ENCODE measurements at places on chromosomes 5 and 9.

DNA sequence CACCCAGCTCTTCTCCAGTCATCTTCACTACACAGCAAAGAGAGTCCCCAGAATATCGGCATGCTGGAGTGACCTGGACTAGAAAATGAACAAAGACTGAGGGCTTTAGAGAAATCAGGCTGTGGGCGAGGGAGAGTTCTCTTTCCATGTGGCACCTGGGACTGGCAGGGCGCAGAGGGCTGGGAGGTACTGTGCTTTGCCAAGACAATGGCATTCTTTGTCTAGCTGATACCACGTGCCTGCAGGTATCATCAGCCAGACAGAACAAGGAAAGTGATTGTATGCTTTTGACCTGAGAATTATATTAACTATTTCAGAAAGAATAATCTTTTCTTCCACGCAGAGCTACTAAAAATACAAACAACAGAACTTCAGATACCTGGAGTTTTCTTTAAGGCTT, 30.5 kb downstream of the DDX31 start:
- DNase-seq, result no peak

DNA sequence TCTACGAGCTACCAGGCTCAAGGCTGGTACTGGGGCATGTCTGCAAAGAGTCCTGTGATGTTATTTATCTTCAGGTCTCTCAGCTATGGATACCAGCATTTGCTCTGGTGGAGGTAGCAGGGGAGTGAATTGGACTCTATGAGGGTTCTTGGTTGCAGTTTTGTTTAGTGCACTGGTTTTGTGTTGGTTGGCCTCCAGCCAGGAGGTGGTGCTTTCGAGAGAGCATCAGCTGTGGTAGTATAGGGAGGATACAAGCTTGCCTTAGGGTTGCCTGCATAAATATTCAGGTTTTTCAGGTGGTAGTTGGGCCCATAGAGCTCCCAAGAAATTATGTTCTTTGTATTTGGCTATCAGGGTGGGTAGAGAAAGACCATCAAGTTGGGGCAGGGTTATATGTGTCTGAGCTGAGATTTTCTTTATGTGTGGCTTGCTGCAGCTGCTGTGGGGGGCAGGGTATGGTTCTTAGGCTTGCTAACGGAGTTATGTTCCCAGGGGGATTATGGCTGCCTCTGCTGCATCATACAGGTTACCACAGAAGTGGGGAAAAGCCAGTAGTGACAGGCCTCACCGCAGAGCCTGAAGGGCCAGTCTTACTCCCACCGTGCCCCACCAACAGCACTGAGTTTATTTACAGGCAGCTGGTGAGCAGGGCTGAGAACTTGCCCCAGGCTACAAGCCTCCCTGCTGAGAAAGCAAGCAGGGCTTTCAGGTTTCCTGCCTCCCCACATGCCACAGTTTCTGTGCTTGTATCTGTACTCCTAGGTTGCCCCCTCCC, 9.7 kb upstream of the RIOK2 start:
- DNase-seq, result no peak

DNA sequence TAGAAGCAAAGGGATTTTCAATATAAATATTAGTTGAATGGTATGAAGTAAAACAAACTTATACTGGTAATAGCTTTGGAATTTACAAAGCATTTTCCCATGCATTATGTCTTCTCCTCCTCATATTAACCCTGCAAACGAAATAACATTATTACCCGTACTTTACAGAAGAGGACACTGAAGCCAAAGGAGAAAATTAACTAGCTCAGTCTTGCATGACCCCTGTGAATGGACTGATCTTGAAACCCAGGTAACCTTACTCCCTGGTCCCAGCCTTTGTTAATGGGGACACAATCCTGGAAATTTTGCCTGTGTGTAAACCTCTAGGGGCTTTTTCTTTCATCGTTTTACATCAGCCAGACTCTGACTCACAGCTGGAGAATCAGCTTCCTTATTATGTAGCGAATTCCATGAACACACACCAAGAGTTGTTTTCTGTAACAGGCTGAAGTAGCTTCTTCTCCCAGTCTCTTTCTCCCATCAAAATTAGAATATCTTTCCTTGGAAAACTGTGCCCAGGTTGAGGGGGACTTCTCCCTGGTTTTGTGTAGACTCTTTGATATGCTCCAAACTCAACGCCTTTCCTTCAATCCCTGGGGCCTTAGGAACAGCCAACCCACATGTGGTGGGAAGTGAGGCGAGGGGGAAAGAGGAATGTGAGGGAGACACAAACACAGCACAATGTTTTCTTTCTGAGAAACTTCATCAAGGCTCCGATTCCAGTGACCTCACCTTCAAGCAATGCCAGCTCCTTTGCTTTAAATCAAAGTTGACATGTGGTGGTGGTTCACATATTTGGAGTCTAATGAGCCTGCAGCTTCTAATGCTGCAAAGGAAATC, 480.9 kb upstream of the PAPPA start:
- DNase-seq, result no peak

DNA sequence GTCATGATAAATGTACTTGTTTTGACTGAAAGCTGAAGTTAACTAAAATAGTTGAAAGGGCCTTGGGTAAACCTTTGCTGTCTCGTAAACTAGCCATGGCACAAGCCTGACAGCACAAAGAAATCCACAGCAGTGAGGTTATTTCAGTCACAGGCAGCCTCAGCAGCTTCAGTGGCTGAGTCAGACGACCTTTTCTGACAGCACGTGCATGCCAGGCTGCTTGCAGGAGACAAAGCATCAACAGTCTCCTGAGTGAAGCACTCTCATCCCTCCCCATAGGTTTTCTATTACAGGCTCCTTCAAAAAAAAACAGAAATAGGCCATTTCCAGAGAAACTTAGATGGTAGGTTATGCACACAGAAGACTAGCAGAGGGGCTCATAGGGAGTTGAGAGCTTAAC, 34.6 kb downstream of the OXCT1 start:
- DNase-seq, result no peak

- DNase-seq, result no peak
Observed at GRCh38 chr9:31683116-31683515, 701.3 kb upstream of the ACO1 start.

DNA sequence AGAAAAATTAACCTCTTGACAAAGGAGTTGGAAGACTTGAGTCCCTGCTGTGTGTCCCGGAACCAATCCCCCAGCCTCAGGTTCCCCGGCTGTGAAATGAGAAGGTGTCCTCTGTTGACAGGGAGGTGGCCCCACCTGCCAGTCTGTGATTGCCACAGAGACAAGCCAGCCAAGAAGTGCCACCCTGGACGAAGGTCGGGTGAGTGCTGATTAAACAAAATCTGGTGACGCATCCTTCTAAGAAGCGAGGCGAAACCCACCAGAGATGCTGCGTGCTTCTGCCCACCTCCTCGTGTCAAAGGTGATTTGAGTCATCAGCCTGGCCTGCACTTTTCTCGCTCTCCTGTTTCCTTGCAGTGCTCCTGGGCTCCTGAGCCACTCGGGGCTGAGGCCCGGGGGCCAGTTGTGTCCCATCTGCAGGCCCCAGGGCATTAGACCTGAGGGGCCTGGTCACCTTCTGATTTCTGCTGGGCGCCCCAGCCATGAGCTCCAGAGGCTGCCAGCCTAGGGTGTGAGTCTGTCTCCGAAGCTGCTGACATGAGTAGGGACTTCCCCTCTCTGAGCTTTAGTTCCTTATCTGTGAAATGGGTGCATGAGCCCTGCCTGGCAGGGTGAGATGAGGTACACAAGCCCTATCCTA, 28.7 kb downstream of the NEK6 start:
- DNase-seq, result no peak

- DNase-seq, result no peak
Observed at GRCh38 chr9:124457079-124457886, 7.0 kb downstream of the ADGRD2 start.

- no peak for DNase-seq
Observed at GRCh38 chr5:169637085-169637548, at the start of gene DOCK2. DOCK2 (plus strand) TSS chr5:169637275; CDS start chr5:169637327, 52 bp downstream.

- DNase-seq, result no peak
Observed at GRCh38 chr9:69386651-69387050, 61.6 kb downstream of the ENTREP1 start.

GRCh38 chr9:90189306-90189705, 453.3 kb downstream of the DIRAS2 start:
- no peak for DNase-seq

GRCh38 chr5:140926443-140927227, 536 bp downstream of the PCDHAC1 start:
- peak; percentile 95 for DNase-seq

DNA sequence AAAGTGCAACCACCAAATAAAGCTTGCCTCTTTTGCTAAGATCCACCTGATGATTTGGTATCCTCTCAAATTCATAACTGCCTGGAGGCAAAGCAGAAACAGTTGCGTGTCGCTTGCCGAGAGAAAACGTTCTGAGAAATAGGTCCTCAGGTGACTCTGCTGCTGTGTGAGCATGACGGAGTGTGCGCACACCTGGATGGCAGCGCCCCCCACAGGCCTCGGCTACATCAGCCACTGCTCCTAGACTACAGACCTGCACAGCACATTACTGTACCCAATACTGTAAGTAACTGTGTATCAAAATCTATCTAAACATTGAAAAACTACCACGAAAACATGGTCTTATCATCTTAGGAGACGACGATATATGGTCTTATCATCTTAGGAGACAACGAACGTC, 87.4 kb downstream of the CAMSAP1 start:
- no peak for DNase-seq

DNA sequence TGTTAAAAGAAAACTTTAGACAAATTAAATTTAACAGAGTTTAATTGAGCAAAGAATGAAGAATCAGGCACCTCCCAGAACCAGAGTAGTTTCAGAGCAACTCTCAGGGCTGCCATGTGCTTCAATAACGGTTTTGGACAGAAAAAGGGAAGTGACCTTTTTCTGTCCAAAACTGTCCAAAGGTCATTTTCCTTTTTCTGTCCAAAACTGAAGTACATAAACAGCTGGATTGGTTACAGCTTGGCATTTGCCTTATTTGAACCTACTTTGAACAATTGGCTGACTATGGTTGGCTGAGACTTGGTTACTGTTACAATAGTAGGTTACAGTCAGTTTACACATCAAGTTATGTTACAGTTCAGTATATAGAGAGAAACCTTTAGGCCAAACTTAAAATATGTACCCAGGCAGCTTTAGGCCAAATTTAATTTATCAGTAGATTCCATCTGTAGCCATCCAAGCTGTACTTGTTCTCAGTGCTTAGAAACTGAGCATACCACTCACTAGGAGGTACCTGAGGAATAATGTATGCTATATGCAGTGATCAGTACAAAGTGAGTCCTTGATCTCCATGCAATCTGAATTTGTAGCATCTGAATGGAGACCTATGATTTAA, 44.0 kb downstream of the C9orf85 start:
- DNase-seq, result no peak

- DNase-seq, result no peak
Observed at GRCh38 chr5:34869256-34869655, 30.3 kb downstream of the TTC23L start.

GRCh38 chr5:32283539-32284377, 29.0 kb downstream of the MTMR12 start:
- no peak for DNase-seq

DNA sequence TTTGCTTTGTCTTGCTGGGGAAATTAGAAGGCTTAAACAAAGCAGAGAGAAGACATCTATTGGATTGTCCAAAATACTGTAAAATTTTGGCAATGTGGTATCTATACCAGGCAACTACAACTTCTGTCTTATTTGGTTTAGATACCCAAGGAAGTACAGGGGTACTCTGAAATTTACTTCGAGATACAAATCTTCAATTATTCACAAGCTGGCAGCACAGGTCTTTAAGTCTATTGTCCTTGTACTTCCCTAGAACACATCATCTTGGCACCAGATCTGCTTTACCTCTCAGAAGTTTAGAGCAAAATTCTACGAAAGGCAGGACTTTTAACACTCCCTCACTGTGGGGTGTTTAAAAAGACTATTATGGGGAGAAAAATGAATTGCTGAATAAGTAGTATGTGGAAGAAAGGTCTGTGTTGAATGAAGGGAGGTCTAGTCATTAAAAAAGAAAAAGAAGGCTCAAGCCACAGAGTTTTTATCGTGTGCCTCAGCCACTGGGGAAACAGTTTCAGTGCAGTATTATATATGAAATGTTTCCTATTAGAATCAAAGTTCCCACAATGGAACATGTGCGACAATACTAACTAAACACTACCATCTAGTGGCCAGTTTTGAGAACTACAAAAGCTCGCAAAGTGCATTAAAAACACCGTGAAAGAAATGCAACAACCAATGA, 93.7 kb downstream of the PDE4D start:
- DNase-seq, result no peak

- DNase-seq, result no peak
Observed at GRCh38 chr5:146363161-146363874, 24.7 kb downstream of the POU4F3 start.

DNA sequence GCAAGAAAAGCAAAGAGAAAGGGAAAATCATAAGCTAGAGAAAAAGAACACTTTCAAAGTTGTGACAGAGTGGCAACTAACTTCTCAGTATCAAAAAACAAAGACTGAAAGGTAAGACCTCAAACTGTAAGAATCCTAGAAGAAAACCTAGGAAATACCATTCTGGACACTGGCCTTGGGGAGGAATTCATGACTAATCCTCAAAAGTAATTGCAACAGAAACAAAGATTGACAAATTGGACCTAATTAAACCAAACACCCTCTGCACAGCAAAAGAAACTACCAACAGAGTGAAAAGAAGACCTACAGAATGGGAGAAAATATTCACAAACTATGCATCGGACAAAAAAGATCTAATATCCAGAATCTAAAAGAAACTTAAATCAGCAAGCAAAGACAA, 79.1 kb downstream of the FEM1C start:
- DNase-seq, result no peak

- no peak for DNase-seq
Observed at GRCh38 chr5:321726-322251, 275 bp downstream of the AHRR start.

GRCh38 chr5:67393211-67393610, 196.6 kb upstream of the CD180 start:
- no peak for DNase-seq

GRCh38 chr5:104472811-104473210, 910.2 kb upstream of the NUDT12 start:
- no peak for DNase-seq

GRCh38 chr5:95664204-95664786, 17.7 kb downstream of the RFESD start:
- no peak for DNase-seq

DNA sequence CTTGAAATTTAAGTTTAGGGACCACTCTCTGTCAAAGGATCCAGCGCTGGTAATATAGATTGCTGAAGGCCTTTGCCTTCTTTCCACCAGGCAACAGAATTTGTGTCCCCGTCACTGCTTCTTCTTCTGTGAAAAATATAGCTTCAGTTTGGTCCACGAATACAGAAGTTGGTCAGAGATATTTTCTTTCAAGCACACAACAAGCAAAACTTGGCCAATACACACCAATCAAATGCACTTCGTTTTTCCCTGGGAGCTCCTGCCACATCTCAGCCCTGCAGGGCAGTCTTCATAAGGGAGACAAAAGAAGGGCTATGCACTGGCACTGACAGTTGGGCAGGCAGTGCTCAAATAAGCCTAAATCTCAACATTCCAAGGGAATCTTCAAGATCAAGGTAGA, 22.9 kb downstream of the HAVCR2 start:
- DNase-seq, result no peak

GRCh38 chr9:77916410-77916819, 115.2 kb downstream of the GNAQ start:
- no peak for DNase-seq

- no peak for DNase-seq
Observed at GRCh38 chr9:126773004-126773607, 31.7 kb upstream of the ZBTB43 start.

Measured in type B pancreatic cell (in vitro differentiated cells).